ENCODE measurements at places on chromosomes 3 and 15.

- DNase-seq: no peak
Observed at GRCh38 chr3:172520301-172520831, 2.9 kb downstream of the TNFSF10 start.

DNA sequence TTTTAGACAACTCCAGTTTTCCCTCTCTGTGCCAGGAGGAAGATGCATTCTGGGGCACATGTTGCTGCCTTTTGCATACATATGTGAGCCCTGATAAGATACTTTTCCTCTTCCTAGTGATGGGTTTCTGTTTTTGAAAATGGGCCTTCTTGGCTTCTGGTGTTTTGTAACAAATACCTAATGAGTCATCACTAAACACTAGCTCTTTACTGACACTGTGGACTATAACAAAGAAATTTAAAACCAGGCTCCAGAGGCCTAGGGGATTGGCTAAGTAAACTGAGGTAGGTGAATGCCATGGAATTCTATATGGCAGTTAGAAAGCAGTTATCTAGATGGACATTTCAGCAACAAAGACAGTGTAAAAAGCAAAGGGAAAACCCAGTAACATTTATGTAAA lies 93.4 kb upstream of the NR2E3 start:
- no peak for DNase-seq

GRCh38 chr3:115633467-115633866 lies 10.2 kb downstream of the GAP43 start:
- no peak for DNase-seq

DNA sequence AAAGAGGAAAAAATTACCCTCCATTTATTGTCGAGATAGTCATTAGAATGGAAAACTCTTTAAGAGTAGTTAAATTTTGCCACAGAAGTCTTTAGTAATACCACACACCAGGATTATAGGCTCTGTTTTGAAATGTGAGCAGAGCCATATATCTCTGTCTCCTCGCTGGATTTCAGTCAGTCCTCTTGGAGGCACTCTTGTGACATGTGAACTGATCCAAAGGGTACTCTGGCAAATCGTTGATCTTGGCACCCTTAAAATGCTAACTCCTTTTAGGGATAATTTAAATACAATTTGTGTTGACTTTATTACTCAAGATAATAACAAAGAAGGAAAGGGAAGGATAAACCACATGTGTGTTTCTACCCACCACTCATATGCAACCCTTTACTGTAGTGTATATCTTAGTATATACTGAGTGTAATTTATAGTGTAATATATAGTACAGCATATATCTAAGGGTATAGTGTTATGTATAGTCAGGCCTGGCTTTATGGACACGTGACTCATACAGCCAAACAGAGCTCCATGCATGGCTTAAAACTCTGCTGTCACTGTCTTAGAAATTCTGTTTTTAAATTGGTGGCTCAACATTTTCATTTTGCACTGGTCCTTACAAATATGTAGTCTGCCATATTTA lies 12.3 kb upstream of the KPNA4 start:
- no peak for DNase-seq
